ENCODE measurements at places on chromosomes 5 and 9. TPM values are rescaled to one million over a fixed set of nuclear protein-coding genes. Genes with fewer than 3 reads are reported as not detected.

- H3K4me1 ChIP-seq = peaks cover 8% of the 10 kb centered on the region
- H3K27me3 ChIP-seq = no peaks in the 10 kb centered on the region
- peak overlapping the region; percentile 47 for H3K27ac ChIP-seq
Measured at GRCh38 chr5:32531885-32532520, 53.4 kb upstream of the SUB1 start.

GRCh38 chr9:68749579-68750159, 44.6 kb downstream of the PIP5K1B start:
- H3K36me3 ChIP-seq = no peaks in the 10 kb centered on the region
- no peak overlapping the region for H3K27ac ChIP-seq

GRCh38 chr5:17801595-17801994, 167.3 kb downstream of the TAF11L14 start:
- no peak overlapping the region for H3K27ac ChIP-seq
- DNase-seq = no peak
- no peaks in the 10 kb centered on the region for H3K27me3 ChIP-seq
- H3K4me1 ChIP-seq = peaks cover 7% of the 10 kb centered on the region
- no peak overlapping the region for H3K4me3 ChIP-seq

Gene KCNN2
- 0.19 TPM for total RNA-seq
